ENCODE measurements at places on chromosomes 5 and 9. TPM values are rescaled to one million over a fixed set of nuclear protein-coding genes. Genes with fewer than 3 reads are reported as not detected.

ADAMTS12 gene
- total RNA-seq: not detected

AIF1L gene
- not detected for total RNA-seq

NDFIP1 gene
- 185 TPM for total RNA-seq

CD14 gene
- 1.7 TPM for total RNA-seq

ZNF879 gene
- total RNA-seq: 5.1 TPM

FST gene
- total RNA-seq: 0.99 TPM

FOXI1 gene
- 0.28 TPM for total RNA-seq

PFN3 gene
- total RNA-seq: not detected

SH3PXD2B gene
- 0.60 TPM for total RNA-seq

DNA sequence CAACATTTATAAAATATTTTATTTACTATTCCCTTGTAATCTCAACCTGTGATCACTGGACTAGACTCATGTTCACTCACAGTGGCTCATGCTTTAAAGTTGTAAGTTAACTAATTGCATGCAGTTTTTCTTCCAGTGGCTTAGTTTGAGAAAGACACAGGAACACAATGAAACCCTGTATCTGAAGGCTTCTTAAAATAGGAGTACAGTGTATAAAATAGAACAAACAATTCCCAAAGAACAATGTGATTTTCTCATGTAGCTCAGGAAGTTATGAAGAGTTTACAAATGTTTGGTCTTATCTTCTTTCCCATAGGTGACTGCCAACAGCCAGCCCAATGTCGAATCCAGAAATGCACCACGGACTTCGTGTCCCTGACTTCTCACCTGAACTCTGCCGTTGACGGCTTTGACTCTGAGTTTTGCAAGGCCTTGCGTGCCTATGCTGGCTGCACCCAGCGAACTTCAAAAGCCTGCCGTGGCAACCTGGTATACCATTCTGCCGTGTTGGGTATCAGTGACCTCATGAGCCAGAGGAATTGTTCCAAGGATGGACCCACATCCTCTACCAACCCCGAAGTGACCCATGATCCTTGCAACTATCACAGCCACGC, 5.9 kb downstream of the RGMB start:
- no peaks in the 10 kb centered on the region for H3K36me3 ChIP-seq
- DNase-seq: no peak
- H3K27ac ChIP-seq: no peak overlapping the region

DNA sequence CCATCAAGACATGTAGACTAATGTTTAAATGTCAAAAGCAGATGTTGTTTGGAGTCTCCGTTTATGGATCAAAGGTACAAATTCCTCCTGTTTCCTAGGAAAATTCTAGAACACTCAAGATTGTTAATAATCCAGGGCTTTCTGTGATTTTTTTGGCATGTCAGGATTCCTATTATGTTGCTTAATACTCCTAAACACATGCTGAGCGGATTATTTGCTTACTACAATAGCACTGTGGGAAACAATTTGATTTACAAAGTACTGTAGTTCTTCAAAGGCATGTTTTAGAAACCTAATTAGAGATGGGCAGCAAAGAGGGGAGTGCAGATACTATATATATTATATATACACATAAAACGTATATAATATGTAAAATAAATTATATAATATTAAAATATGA, 19.0 kb upstream of the SCAMP1 start:
- no peaks in the 10 kb centered on the region for H3K36me3 ChIP-seq
- peaks cover 1% of the 10 kb centered on the region for H3K27me3 ChIP-seq
- no peak for DNase-seq
- no peak overlapping the region for H3K27ac ChIP-seq
- H3K4me3 ChIP-seq: no peak overlapping the region
- no peaks in the 10 kb centered on the region for H3K4me1 ChIP-seq

DNA sequence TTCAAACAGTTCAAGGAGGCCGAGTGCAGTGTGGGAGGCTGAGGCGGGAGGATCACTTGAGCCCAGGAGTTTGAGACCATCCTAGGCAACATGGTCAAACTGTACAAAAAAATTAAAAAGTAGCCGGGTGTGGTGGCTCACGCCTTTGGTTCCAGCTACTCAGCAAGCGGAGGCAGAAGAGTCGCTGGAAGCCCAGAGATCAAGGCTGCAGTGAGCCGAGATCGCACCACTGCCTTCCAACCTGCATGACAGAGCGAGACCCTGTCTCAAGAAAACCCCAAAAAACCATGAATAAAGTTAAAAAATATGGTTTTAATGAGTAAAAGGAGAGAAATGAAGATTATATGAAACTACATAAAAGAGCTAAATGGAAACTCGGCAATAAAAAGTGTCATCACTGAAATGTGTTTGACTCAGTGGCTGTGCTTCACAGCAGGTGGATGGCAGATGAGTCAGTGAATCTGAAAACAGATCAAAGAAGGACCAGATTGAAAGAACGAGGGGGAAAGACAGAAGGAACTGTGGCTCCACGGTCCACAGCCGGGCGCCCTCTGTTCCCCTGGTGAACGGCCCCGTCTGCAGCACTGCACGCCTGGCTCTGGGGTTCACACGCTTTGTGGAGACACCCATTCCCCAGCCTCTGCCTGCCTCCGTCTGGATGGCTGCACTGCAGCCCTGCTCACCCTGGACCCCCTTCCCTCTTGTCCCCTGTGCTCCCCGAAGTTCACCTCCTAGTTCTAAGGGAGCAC, 25.1 kb downstream of the EXD3 start:
- no peak overlapping the region for H3K27ac ChIP-seq
- H3K4me3 ChIP-seq: no peak overlapping the region
- no peak for DNase-seq
- peaks cover 3% of the 10 kb centered on the region for H3K36me3 ChIP-seq

- H3K27me3 ChIP-seq: no peaks in the 10 kb centered on the region
- no peak overlapping the region for H3K27ac ChIP-seq
- no peak for DNase-seq
- no peaks in the 10 kb centered on the region for H3K36me3 ChIP-seq
Observed at GRCh38 chr9:133090187-133090586, 28.4 kb downstream of the CEL start.

DNA sequence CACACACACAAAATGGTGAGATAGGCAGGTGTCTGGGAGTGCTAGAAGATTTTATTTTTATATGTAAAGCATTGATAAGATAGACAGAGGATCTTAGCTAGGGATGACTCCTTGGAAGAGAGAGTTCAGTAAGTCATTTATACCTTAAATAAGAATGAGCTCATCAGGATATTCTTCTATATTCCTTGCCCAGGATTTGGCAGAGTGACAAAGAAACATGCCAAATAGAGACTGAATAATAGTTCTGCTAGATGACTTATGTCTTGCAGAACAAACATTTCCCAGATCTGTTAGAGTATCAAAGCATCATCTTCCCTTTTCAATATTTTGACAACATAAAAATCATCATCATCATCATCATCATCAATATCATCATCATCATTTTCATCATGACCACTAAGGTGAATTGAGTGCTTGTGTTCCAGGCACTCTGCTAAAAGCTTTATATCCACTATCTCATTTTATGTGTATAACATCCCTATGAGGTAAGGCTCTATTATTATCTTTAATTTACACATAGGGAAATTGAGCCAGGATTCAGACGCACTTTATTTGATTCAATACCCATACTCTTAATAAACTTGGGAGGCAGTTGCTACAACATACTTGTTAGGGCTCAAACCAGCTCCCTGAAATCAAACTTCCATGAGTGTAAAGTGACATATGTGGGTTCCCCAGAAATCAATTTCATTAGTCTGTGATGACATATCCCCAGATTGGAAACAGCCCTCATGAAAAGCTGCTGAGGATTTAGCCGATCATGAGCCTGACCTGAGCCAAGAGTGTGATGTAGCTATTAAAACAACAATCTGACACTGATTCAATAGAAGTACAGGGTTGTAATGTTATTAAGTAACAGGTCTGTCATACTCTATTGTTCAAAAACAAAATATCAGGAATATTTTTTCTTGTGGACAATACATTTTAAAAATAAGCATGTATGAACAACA, 176.3 kb upstream of the SEMA6A start:
- H3K4me3 ChIP-seq: no peak overlapping the region
- H3K4me1 ChIP-seq: no peaks in the 10 kb centered on the region
- no peaks in the 10 kb centered on the region for H3K27me3 ChIP-seq
- H3K36me3 ChIP-seq: no peaks in the 10 kb centered on the region
- DNase-seq: no peak

GRCh38 chr5:37637165-37637845, 202.5 kb downstream of the GDNF start:
- H3K27ac ChIP-seq: no peak overlapping the region
- no peaks in the 10 kb centered on the region for H3K27me3 ChIP-seq
- H3K36me3 ChIP-seq: no peaks in the 10 kb centered on the region
- H3K4me3 ChIP-seq: no peak overlapping the region
- DNase-seq: no peak

DNA sequence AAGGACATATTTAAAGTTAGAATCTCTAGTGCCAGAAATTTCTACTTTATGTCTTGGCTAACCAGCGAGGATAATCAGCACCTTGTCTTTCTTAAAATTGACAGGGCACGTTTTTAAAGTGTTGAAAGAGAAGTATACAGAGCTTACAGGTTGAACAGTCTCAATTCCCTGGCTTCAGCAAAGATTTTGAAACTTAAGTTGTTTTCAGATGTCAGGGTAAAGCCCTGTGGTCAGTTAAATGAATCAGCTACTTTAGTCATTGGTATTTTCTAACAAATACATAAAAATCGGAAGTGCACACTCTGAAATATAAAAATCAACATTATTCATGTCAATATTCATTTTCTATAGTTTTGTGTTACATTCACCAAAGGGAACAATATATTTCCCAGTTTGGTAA, 29.1 kb downstream of the SNCAIP start:
- H3K27me3 ChIP-seq: no peaks in the 10 kb centered on the region
- no peaks in the 10 kb centered on the region for H3K4me1 ChIP-seq
- no peak for DNase-seq
- H3K4me3 ChIP-seq: no peak overlapping the region
- H3K27ac ChIP-seq: no peak overlapping the region

DNA sequence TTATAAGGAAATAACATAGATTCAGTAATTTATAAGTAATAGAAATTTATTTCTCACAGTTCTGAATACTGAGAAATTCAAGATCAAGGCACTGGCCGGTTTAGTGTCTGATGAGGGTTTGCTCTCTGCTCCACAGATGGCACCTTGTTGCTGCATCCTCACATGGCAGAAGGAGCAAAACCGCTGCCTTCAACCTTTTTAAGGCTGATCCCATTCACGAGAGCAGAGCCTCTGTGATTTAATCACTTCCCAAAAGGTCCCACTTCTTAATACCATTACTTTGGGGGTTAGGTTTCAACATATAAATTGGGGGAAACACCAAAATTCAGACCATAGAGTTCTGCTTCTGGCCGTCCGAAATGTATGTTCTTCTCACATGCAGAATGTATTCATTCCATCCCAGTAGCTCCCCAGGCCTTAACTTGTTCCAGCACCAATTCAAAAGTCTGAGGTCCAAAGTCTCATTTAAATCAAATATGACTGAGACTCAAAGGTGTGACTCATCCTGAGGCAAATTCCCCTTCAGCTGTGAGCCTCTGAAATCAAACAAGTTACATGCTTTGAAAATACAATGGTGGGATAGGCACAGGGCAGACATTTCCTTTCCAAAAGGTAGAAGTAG, 30.6 kb downstream of the BAAT start:
- H3K36me3 ChIP-seq: no peaks in the 10 kb centered on the region
- no peak overlapping the region for H3K4me3 ChIP-seq
- no peak for DNase-seq
- H3K27me3 ChIP-seq: no peaks in the 10 kb centered on the region
- H3K27ac ChIP-seq: no peak overlapping the region

DNA sequence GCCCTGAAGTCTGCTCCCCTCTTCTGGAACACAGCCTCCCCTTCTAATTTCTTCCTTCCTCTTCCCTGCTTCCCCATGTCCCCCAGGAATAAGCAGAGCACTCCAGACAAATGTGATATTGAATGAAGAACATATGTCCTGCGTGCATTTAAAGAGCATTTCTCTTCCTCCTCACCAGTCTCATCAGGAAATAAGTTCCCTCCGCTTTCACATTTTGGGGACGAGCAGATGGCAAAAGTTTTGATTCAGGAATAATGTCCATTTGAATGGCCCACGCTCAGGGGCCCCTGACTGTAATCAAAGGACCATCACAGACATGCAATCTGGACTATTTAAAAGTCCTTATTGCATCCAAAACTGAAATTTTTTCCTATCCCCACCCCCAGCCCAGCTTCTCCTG, 316.1 kb downstream of the CDK5RAP2 start:
- no peaks in the 10 kb centered on the region for H3K36me3 ChIP-seq

DNA sequence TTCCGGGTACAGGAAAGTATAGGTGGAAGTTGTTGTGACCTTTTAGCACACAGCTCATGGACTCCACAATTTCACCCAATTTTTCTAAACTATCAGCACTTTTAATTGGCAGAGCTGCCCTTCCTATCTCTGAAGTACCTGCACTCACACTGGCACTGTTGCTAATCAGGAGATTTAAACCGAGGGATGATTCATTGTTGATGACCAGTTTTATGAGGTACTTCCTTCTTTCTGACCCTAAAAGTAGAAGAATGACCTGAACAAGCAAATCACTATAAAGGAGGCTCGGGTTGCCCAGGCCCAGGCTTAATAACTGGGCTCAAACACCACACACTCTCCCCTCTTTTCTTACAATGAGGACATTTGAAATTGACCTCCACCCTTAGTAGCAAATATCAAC, 105.9 kb downstream of the KCNN2 start:
- H3K4me3 ChIP-seq: no peak overlapping the region
- H3K27me3 ChIP-seq: no peaks in the 10 kb centered on the region
- no peaks in the 10 kb centered on the region for H3K4me1 ChIP-seq
- no peak for DNase-seq
- H3K36me3 ChIP-seq: no peaks in the 10 kb centered on the region
- H3K27ac ChIP-seq: no peak overlapping the region

Measured in CD4-positive, alpha-beta T cell (primary cell).